ENCODE measurements at places on chromosomes 5 and 9.

DNA sequence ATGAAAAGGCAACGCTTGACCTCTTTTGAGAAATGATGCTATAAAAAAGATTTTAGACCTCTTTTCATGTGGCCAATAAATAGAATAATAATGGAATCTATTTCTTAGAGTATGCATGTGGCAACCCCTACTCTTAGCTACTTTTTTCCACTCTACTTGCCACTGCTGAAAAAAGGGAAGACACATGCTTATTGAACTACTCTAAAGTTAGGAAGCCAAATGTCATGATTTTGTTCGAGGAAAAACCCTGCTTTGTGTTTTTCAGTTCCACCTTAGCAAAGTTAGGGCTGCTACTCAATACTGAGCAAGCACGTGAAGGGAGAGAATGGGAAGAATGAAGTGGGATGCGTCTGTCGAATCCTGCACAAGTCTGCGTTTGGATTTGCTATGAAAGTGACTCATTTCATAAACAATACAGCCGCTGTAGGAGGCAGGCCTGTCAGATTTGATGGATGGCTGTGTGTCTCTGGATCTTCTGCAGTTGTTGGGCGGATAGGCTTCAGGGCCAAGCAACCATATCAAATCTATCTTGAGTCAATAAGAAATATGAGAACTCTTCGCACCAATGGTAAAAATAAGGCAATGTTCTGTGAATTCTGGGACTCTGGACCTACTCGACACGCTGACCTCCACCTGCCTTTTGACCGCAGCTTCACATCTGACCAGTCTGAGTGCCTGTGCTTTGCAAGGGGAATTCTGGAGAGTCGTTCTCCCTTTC, 333.6 kb downstream of the PIK3R1 start:
- DNase-seq, result no peak

DNA sequence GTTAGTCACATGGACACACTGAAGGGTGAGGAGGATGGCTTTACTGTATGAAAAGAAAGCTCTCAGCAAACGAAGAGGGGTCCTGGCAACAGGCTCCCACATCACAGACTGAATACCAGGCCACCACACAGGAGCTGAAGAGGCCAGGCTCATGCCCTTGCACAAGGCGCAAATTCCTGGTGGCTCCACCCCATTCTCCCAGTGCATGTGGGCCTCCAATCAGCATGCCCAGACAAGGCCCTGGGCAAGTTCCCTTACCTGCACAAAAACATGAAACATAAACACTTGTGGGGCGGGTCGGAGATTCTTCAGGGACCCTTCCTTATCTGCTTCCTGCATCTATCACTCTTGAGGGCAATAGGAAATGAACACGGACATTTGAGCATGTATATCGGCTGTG, 935.8 kb upstream of the EDIL3 start:
- DNase-seq, result no peak

DNA sequence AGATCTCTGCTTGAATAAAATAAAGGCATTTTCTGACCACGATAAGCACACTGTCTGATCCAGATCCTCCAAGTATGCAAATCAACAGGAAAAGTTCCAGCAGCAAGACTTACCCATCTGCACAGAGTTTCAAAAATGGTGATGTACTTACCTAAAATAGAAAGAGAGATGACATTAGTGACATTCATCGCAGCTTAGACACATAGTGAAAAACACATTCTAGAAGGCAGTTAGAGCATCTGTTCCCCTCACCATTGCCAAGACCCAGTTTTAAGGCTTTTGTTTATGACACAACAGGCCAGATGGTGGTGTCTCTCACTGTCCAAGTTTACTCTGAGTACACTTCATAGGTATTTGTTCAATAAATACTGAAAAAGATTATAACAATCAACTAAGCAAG, 207.7 kb downstream of the PDE4D start:
- DNase-seq, result no peak

- no peak for DNase-seq
These were observed 28.8 kb downstream of the GARNL3 start for GRCh38 chr9:127293328-127293727.

- DNase-seq, result peak; percentile 94
These were observed 28.3 kb upstream of the TGFBR1 start for GRCh38 chr9:99076483-99077171.

- no peak for DNase-seq
These were observed 65.8 kb downstream of the MCCC2 start for GRCh38 chr5:71652803-71653543.

- DNase-seq, result no peak
These were observed 199.1 kb upstream of the OR13F1 start for GRCh38 chr9:104304925-104305324.

GRCh38 chr5:134055015-134055414, 50.2 kb upstream of the VDAC1 start:
- no peak for DNase-seq

DNA sequence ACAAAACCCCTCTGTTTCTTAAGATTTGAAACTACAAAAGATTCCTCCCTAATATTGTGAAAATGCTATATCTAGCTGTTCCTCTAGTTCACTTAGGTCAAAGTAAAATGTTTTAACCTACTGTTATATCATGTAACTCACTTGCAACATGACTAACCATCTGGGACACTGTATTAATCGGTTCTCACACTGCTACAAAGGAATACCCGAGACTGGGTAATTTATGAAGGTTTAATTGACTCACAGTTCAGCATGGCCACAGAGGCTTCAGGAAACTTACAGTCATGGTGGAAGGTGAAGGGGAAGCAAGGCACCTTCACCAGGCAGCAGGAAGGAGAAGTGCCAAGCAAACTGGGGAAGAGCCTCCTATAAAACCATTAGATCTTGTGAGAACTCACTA, 34.7 kb downstream of the DIMT1 start:
- no peak for DNase-seq

DNA sequence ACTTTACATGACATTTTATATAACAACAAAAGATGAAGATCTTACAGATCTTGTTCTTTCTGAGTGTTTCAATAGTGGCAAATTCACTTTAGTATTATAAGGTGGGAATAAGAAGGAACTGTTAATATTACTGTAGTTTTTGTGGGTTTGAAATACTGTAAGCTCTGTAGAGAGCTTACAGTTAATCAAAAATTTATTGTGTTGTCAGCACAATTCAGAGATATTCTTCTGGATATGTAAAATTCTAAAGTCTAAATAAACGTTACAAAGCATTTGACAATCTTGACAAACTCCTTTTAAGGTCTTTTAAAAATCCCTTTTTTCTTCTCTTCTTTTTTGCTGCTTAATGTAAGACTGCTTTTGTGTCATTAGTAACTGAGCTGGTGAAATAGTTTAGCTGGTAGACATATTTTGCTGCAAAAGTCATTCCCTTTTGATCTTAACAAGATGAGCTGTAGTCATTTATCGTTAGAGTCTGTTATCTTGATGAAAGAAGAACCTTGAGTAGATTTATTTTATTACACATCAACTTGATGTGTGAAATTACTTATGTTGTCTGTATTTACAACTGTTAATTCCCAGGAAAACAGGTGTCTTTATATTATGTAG, 186.0 kb downstream of the WDR70 start:
- no peak for DNase-seq

- peak; percentile 2 for DNase-seq
These were observed 73.6 kb upstream of the RETREG1 start for GRCh38 chr5:16690243-16690852.

DNA sequence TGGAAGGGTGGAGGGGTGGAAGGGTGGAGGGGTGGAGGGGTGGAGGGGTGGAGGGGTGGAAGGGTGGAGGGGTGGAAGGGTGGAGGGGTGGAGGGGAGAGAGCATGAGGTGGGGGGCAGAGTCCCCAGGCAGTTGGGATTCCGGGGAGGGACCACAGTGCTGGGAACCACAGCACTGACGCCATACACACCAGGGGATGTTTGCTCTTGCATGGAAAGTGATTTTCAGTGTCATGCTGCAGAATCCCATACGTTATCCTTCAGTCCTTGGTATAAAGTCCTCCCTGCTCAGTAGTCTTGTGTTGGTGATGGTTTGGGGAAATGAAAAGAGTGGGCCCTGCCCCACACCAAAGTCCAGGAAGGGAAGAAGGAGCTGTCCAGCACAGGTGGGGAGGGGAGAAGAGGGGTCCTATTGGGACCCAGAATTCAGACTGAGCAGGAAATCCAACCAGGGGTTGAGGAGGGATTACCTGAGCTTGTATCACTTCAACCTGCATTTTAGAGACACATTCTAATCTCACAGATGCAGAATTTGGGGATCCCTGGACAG, 5.5 kb upstream of the FIBCD1 start:
- no peak for DNase-seq

GRCh38 chr5:111165058-111165457, 59.1 kb upstream of the CAMK4 start:
- DNase-seq, result no peak

GRCh38 chr5:3656803-3657202, 61.2 kb downstream of the IRX1 start:
- no peak for DNase-seq

DNA sequence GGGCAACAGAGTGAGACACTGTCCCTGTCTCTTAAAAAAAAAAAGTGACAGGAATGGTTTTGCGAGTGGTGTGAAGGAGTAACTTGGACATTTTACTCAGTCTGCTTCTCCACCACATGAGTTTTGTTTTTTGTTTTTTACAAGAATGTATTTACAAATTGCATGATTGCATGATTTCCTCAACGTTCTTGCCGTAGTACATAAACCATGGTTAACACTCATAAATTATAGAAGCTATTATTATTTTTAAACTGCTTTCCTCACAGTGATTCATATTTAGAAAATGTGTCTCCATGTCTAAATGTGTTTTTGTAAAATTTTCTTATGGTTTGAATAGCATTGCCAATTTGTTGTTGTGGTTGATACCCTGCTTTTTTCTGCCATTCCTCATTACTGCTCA, 220.0 kb downstream of the GOLPH3 start:
- DNase-seq, result no peak

DNA sequence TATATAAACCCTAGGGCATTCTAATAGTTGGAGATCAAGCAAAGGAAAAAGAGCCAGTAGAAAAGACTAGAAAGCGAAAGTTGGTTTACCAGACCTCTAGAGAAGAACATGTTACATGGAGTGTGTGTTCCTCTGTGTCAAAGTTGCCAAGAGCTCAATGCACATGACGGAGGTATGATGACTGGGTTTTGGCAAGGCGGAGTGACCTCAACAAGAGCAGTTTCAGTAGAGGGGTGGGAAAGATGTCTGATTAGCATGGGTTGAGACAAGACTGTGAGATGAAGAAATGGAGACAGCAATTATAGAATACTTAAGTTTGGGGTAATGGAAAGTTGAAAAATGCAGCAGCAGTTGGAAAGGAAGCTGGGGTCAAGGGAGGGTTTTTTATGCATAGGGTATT, 1.6 kb downstream of the ANKDD1B start:
- DNase-seq, result no peak

DNA sequence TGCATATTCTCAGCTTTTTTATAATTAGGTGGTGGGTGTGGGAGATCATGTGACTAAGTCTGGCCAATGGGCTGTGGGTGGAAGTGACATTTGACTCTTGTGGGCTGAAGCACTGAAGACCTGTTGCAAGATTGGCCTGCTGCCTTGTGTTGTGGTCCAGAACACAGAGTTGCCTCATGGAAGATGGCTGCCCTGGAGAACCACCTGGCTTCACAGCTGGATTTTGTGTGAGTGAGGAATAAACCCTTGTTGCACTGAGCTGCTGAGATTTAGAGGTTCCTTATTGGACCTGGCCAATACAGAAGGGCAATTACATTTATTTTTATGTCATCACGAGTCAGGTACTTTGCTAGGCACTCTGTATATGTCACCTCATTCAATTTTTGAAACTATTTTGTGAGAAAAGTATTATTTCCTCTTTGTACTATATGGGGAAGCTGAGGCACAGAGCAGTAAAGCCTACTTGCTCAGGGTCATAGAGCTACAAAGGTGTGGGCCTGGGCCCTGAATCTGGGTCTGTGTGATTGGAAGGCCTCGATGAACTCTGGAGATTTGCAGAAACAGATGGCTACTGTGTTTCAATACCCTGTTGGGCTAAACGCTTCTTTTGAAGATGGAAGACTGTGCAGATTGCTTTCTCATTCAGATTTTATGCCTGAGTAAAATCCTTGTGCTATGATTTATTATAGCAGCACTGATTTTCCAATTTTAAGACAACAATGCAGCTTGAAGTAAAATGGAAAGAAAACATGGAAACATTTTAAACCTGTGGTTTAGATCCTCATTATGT, 71.2 kb upstream of the TBC1D2 start:
- DNase-seq, result no peak

GRCh38 chr5:38554861-38555260, 1.6 kb downstream of the LIFR start:
- no peak for DNase-seq

DNA sequence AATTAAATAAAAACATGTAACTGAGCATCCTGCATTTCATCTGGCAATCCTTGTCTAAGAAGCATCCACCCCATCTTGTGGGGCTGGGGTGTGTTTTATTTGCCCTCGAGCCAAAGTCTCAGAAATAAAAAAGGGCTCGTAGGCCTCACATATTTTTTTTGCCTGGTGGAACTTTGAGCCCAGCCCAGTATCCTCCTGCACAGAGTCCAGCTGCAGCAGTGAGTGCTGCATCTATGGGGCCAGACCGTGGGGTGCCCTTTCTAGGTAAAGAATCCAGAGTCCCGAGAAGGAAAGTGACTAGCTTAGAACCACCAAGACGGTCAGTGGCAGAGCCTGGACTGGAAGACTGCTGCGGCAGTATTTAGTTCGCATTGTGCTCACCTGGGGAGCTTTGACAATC, 33.1 kb downstream of the NEURL1B start:
- no peak for DNase-seq

DNA sequence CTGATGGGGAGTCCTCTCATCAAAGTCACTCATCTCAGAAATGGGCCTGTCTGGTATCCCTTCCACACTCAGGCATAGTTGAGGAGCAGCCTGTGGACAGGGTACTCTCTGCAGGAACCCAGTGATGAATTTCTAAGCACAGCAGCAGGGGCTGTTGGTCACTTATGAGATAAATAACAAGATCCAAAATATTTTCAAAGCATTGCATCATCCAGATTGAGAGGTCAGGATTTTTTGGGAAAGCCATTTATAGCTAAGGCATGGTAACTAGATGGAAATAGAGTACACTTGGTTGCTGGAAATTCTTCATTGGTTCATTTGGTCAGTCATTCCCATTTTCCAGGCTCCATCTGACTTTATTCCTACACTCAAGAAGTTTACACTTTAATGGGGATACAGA, 246.8 kb upstream of the RAI14 start:
- no peak for DNase-seq

GRCh38 chr9:131237931-131238401, 38.3 kb downstream of the FAM78A start:
- DNase-seq, result no peak

Measured in CMK (cell line).